EL (cell line): ENCODE measurements at places on chromosomes 2 and 18.

DNA sequence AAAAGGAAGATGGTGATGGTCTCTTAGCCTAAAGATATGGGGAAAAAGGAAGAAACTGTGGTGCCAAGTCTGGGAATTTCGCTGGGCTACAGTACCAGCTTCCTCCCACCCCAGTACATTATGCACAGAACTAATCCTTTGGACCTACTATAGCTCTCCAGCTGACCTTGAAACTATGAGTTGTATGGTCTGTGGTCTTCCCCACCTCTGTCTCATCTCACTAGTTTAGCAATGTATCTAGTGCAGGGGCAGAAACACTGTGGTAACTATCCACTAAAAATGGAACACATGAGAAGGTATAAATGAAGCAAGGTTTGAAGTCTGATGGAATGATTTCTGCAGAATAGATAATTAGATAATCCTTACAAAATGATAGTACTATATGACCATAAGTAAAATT is 190.4 kb upstream of the CCDC150 start:
- DNase-seq: no peak

DNA sequence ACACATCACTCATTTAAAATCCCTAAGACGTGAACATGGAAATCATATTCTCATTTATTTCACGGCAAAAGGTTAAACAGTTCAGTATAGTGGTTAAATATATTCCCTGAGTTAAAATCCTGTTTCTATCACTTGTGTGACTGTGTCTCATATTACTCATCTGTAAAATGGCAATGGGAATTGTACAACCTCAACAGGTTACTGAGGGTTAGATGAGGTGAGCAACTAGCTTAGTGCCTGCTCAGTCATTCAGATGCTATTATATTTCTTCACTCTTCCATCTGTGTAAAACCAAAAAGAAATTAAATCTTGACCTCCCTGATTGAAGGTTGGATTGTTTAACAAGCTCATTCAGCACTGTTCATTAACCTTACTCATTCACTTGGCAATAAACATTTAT is 212.4 kb upstream of the STK17B start:
- DNase-seq: no peak

- peak; percentile 41 for DNase-seq
These were observed 47.8 kb upstream of the RHOB start for GRCh38 chr2:20398956-20399567.

GRCh38 chr2:218605432-218605831 is 2.3 kb upstream of the PLCD4 start:
- peak; percentile 24 for DNase-seq

- peak; percentile 4 for DNase-seq
These were observed 559.8 kb downstream of the SUCLG1 start for GRCh38 chr2:83899271-83899670.
